SK-N-MC (cell line): ENCODE measurements at places on chromosomes 12 and 14.

- DNase-seq: no peak
Observed at GRCh38 chr14:35365130-35366055, 39.2 kb downstream of the NFKBIA start.

DNA sequence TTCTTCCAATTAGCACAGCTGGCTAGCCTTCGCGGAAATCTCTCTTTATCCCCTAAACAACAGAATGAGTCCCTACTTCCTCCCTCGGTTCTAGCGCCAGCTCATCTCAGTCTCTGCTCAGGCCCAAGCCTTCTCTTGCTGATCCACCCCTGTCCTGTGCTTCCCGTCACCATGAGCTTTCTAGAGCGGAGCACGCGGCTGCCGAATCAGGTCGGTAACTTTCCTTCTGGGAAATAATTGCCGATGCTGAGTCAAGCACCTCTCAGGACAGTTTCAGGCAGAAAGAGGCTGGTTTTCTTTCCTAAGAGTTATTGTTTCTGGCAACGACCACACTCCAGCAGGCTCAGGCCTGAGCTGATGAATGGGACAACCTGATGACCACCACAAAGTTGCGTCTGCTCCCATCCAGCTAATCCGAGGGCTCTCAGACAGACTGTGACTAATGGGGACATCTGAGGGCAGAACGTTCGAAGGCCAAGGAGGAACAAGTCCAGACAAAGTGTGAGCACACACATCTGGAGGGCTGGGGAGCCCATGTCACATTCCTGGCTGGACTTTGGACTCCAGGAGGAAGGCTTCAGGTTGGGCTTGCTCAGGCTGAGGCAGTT is 13.6 kb upstream of the GPR68 start:
- DNase-seq: no peak

DNA sequence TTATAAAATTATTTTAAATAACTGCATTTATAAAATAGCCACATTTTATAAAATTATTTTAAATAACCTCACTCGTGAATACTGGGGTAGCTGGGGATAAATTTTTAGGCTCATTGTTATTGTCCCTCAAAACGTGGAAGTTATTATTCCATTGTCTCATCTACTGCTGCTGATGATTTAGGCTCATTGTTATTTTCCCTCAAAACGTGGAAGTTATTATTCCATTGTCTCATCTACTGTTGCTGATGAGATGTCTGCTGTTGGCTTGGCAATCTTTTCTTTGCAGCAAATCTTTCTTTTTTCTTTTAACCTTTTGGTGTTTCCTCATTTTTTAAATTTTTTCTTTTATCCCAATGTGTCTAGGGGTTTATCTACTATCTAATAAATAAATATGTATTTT is 182.6 kb upstream of the PZP start:
- DNase-seq: no peak

DNA sequence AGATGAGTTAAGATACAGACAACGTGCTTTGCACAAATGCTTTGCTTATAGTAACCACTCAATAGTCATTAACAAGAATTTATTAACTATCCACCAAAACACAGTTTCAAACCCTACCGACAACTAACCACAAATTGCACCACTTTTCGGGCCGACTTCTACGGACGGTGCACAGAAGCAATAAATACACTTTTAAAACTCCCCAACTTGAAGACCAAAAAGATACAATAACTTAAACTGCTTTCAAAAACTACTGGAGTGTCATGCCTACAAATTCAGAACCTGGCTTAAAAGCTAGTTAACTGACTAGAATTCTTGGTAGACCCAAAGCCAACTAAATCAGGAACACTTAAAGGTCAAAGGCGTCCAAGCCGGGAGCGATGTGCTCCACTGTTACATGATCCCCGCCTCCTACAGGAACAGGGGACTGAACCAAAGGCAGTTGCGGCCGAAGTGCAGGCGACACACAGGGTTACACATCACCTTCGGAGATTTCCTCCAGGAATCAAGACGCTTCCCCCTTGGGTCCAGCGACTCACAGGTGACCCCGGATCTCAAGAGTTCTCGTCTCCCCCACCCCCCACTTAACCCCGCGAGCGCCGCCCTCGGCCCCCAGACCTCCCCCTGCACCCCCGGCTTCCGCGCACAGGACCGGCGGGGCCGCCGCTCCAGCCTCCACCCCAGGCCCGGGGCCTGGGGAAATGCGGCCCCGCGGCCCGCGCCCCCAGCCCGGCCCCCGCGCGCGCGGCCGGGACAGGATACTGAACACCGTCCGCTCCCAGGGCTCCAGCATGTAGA is 507 bp downstream of the SPTSSA start:
- DNase-seq: no peak

- no peak for DNase-seq
Observed at GRCh38 chr12:83361071-83361470, 674.4 kb downstream of the TMTC2 start.

DNA sequence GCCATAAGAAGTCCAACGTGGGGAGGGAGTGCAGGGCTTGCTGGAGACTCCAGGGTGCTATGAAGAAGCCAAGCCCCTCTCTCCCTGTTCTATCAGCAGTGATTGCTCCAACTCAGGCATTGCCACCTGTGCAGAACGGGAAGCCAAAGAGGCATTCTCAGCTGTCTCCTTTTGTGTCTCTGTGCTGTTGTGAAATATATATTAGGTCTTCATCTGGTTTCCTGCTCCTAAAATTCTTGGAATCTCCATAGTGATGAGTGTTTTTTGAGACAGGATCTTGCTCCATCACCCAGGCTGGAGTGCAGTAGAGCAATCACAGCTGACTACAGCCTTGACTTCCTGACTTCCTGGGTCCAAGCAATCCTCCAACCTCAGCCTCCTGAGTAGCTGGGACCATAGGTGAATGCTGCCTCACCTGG is 51.2 kb upstream of the AEBP2 start:
- no peak for DNase-seq

GRCh38 chr14:34460841-34461240 is 1.2 kb downstream of the SPTSSA start:
- DNase-seq: no peak

- DNase-seq: no peak
Observed at GRCh38 chr12:90970471-90970870, 15.5 kb upstream of the CCER1 start.

GRCh38 chr12:12583510-12584178 is 21.0 kb upstream of the DUSP16 start:
- no peak for DNase-seq

DNA sequence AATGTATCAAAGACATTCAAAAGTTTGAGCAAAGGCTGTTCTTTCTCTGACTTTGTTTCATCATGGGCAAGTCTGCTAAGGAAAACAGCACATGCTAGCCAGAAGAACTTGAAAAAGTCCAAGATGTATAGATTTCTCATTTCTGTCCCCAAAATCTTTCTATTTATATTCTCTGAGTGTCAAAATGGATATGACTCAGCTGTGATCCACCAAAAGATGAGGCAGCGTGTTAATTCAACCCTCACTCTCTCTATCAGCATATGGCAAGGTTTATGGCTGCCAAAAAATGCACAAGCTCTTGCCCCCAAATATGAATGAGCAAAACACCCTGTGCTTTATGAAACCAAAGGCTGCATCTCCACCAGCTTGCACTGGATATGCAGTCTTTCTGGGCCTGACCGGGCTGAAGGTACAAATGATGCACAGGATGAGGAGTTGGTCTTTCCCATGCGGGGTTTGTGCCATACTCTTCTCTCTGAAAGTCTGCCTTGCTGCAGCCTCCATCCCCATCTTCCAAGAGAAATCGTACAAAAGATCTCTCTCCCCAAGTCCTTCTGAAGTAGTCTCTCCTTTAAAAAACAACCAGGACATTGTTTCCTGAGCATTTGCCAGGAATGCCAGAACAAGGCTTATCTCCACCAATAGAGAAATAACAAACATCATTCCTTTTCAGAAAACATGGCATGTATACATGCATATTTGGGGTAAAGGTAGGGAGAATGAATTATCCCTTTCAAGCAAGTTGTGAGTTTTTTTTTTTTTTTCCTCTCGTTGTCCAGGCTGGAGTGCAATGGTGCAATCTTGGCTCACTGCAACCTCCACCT is 203.4 kb downstream of the TMX1 start:
- no peak for DNase-seq

GRCh38 chr14:92968291-92969020 is 45.5 kb downstream of the CHGA start:
- no peak for DNase-seq

GRCh38 chr14:71555654-71556559 is 376.3 kb upstream of the RGS6 start:
- DNase-seq: no peak

DNA sequence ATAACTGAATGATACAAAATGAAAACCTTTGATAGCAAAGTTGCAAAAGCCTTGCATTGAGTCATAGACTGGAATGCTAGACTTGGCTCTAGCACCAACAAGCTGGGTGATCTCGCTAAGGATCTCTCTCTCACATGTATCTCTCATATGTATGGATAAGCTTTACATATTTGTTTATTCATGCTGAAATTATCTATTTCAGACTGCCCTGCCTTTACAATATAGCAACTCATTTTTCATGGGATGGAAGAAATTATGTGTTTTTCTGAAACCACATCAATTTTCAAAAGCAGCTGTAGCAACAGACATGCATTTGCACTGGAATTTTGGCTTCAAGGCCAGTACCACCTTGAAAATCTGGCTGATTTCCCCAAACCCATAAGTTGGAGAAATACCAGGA is 11.4 kb downstream of the RERG start:
- no peak for DNase-seq

DNA sequence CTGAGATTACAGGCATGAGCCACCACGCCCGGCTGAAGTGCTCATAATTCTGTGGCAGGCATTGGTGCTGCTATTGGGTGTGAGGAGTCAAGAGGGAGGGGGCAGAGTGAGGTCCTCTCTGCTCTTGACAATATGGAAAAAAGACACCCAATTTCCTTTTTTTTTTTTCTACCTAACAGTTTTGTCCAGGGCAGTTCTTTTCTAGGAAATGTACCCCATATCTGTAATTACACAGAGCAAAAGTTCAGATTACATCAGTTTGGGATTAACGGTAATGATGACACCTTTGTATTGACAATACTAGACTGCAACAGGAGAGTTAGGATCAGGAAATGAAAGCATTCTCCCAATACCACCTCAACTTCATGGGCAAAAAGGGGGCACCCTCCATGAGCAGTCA is 36.3 kb downstream of the IGF1 start:
- no peak for DNase-seq

DNA sequence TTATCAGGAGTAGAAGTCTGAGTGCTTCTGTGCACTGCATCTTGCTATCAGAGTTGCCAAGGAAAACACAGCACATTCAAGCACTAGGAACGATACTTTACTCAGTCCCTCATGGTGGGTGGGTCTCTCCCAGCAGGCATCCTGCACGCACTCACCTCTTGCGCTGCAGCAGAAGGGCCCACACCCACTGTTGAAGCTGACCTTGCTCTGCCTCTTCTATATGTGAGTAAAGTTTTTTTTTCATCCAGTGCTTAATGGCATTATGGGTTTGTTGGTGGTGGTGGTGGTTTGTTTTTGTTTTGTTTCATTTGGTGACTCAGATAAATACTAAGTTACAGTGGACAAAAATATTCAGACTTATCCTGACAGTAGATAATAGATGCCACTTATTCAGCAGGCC is 348.5 kb downstream of the EGLN3 start:
- DNase-seq: no peak

GRCh38 chr12:113284751-113285150 is 50.2 kb downstream of the SLC8B1 start:
- DNase-seq: no peak

- no peak for DNase-seq
Observed at GRCh38 chr12:75960954-75961661, 70.5 kb downstream of the PHLDA1 start.

GRCh38 chr14:19851365-19851764 is 23.6 kb upstream of the OR4K2 start:
- no peak for DNase-seq

- no peak for DNase-seq
Observed at GRCh38 chr12:49825360-49825970, 2.7 kb downstream of the NCKAP5L start.

GRCh38 chr12:121511916-121512315 is 68.9 kb downstream of the KDM2B start:
- no peak for DNase-seq

GRCh38 chr12:3563966-3564365 is 73.0 kb downstream of the PRMT8 start:
- DNase-seq: no peak

- no peak for DNase-seq
Observed at GRCh38 chr12:66453844-66454243, 151.6 kb downstream of the HELB start.

DNA sequence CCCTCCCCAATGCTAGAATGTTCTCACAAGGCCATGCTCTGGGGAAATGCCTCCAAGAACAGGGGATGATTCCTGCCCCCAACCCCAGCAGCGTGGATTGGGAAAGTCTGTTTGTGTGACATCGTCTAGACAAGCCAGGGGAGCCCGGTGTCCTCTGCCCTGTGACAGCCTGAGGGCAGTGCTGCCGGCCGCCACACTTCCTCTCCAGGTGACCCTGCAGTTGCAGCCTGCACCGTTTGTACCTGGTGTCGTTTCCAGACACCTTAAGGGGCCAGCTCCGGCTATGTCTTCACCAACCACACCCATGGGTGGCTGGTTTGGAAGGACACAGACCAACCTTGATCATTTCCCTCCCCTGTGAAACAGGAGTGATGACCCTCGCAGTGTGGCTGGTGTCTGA is 372.6 kb downstream of the BCL11B start:
- no peak for DNase-seq

GRCh38 chr12:105547786-105548185 is 217.3 kb downstream of the C12orf75 start:
- no peak for DNase-seq

GRCh38 chr12:120688527-120689071 is 1.6 kb downstream of the MLEC start:
- DNase-seq: no peak

DNA sequence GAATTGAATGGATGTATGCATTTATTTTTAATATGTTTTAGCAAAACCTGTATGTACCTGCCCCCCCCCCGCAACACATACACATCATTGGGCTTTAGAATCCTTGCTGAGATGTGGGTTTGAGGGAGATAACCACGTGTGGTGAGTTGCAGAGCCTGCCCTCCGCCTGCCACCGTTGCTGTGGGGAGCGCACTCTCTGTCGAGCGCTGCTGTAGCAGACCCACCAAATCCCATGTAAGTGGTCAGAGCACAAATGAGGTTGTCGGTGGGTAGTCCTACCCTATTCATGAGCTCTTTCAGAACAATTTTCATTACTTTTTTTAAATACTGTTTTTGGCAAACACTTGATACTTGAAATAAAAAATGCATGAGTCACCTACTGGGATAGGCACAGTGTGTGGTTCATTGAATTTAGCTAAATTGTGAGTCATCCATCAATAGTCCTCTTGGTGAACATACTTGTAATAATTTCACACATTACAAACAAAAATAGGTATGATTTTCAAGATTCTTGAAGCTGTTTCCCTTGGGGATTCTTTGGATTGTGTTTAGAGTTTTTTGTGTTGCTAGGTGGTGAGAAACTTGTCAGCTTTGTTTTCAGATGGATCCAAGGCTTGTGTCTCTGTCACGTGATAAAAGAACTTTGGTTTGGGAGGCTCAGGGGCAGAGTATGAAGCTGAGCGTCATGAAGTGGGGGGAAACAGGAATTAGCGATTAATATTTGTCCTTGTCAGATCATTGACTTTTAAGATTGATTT is 107.6 kb downstream of the PTCSC3 start:
- no peak for DNase-seq

GRCh38 chr12:4250691-4251090 is 22.9 kb upstream of the CCND2 start:
- DNase-seq: no peak
